T-helper 1 cell (primary cell): ENCODE measurements at places on chromosomes 3 and 15.

DNA sequence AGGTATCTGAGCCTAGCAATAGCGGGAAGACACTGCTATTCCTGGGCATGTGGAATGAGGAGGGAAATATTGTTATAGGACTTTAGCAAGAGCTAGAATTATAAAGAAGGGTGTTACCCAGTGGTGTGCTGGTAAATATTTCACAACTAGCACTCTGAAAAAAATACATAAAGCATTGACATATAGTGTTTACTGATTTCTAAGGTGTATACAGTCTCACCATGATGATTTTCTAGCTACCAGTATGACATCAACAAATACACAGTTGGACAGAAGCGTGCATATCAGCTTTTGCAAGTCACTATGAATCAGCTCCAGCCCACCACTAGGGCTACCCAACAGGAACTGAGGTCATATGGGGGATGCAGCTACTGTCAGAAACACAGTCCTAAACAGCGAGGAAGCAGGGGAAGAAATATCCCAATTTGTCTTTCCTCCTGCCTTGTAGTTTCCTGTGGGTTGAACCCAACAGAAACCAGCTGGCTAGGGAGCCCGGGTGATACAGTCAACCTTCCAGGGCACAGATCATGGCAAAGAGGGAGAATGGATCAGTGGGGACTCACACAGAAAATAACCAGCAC is 39.6 kb downstream of the HGD start:
- no peak for DNase-seq

DNA sequence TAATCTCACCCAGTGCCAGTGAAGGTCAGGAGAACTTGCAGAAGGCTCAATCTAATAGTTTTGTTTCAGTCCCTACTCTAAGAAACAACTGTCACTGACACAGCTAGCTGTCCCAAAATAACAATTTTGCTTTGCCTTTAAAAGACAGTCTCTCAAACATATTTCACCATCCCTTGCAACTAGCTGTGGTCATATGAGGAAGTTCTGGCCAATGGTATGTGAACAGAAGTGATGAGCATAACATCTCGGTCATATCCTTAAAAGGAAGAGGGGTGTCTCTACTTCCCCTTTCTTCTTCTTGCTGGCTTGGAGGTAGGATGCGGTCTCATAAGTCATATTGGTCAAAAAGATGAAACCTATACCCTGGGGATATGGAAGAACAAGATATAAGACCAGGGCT is 198.1 kb downstream of the NEK10 start:
- no peak for DNase-seq

- DNase-seq: no peak
Measured at GRCh38 chr15:92617549-92618520, 37.7 kb downstream of the FAM174B start.

DNA sequence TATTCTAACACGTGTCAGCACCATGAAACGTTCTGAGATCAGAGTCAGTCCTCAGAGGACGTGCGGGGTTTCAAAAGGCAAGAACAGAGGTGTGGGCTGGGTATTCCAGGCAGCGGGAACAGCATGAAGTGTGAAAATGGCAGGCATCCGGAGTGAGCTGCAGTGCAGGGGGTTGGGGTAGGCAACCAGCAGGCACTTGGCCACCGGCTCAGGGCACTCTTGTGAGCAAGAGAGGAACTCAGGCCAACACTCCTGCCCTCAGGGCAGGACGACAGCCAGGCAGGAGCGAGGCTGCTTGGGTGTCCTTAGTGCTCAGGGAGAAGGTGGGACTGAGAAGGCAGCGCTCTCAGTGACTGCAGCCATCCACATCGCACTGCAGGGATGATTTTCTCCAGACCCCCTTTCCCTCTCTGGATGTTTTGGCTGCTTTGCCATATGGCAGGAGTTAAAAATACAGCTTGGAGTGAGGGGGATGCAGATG is 151.1 kb downstream of the NUP210 start:
- DNase-seq: no peak

- no peak for DNase-seq
Measured at GRCh38 chr3:45983770-45984169, 11.9 kb downstream of the FYCO1 start.

GRCh38 chr3:30673425-30674341 is 67.3 kb downstream of the TGFBR2 start:
- no peak for DNase-seq

DNA sequence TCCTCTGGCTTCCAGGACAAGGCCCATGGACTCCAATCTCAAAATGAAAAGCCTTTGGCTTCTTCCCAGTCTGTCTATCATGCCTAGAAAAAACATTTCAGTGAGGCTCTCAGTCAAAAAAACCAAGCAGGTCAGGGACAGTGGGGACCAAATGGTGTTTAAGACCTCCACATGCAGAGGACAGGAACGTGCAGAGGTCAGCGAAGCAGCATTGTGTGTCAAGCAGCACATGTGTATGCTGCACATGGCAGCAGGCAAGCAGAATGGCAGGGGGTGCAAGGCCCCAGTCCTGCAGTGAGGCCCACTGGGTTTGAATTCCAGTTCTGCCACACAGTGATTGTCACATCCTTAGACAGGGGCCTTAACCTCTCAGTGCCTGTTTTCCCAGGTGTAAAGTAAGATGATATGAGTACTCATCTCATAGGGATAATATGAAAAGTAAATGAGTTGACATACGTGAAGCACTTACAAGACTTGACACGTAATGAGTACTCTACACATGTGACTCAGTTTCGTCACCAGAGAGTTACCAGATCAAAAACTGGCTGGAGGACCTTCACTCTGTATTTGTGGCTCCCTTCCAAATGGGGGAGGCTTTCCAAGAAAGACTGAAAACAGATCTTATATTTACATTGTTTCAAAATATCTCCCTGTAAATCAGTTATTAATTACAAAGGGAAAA is 11.2 kb downstream of the STIMATE start:
- DNase-seq: no peak
